ENCODE measurements at places on chromosomes 2 and 18.
A peak's percentile ranks its signal among the peaks of the same experiment; 100 is the strongest.

GRCh38 chr2:45905632-45905958 lies 254.1 kb downstream of the PRKCE start:
- no peak for DNase-seq

DNA sequence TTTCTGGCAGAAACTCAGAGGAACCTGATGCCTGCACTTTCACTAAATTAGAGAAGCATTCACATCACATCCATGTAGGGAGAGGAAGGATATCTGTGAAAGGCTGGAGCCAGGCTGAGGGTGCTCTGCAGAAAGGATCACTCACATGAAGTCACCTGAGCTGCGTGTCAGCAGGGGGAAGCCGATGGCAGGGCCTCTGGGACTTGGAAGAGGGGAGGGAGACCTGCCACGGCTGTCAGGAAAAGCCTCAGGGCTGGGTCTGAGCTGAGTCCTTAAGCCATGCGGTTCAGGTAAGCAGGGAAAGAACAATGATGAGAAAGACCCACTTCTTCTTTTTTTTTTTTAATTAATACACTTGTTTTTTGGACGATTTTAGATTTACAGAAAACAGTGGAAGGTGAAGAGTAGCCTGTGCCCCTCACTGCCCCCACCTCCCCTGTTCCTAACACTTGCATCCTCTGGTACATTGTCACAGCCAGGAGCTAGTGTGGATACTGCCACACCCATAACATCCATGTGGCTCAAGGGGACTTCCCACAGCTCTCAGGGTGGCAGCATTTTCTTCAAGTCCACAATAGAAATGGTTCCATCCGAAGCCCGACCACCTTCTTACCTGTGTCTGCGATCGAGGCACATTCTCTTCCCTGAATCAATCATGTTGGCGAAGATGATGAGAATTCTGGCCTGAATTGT lies 156.5 kb upstream of the TPO start:
- DNase-seq = no peak

DNA sequence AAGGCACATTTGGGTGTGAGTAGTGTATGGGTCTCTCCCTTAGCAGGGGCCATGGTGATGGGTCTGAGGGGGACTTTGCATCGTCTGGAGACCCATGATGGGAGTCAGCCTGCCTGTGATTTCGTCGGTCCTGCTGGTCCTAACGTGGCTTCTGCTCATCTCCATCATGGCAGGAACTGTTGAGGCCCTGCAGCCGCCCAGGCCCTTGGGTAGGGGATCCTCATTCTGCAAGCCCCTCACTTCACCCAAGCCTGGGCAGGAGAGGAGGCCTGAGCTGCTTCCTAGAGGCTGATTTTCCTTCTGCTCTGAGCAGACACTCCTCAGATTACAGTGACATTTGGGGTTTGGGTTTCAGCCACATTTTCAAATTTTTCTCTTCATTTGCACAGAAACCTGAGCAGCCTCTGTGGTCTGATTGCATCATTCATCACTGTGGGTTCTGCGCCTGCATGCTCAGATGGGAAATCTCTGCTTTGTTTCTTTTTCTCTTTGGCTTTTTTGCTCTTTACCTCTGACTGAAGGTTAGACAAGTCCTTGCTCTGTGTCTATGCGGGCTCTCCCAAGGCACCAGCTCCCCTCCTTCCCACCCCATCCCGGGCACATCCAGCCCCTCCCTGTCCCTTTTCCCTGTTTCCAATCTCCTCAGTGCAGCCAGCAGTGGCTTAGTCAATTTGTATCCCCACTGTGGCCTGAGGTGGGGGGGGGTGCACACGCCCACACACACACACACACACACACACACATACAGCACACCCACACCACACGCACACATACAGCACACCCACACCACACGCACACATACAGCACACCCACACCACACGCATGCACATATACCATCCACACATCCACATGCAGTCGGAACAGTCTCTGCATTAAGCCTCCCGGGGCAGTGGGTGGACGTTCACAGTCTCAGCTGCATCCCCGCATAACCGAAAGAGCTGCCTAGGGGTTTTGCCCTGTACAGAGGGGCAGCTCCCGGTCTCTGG lies 305.4 kb upstream of the HS6ST1 start:
- DNase-seq = peak; percentile 84

DNA sequence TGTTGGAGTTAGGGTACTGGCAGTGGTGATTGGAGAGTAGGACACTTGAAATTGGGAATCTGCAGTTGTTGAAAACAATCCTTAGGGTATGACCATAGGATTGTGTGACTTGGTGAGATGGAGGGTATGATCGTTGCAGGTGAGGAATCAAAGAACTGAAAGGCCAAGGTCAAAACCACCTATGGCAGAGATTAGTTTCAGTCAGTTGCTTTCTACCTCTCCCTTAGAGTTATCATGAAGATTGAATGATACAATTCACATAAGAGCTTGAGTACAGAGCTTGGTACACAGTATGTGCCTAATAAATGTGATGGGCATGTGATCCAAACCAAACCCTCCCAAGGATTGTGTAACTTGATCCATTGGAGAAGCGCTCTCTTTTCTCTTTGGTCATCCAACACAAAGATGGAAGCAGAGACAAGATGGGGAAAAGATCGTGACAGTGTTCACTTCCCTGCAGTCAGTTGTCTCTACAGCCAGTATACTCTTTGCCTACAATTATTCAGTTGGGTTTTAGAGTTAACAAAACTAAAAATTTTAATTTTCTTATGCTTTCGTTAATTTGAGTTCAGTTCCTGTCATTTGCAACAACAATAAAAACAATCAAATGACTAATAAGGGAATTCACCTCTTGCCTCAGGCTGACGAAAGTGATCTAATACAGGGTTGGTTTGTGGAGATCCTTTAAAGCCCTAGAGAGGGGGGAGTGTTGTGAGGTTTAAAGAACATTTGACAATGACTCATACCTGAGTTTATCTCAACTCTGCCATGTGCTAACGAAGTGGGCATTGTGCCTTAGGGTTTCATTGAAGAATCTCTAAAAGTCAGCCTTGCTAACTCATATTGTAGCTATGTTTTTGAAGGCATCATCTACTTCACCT lies 14.8 kb upstream of the SMAD2 start:
- no peak for DNase-seq

- DNase-seq = no peak
Observed at GRCh38 chr2:119860924-119861323, 101.2 kb downstream of the PTPN4 start.

DNA sequence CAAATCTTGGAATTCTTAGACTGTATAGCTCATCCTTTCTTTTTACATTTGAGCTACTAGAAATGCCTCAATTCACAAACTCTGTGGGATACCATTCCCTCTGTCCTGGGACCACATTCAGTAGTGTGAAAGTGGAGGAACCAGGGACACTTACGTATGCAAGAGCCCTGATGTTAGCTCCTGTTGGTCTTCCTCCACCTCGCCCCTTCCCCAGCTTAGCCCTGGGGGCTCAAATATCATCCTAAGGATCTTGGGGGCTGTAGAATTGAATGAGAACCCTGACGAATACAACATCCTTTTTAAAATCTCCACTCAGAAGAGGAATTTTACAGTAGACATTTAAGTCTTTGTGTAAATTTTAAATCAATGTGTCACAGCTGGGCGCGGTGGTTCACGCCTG lies 65.2 kb upstream of the RAPH1 start:
- no peak for DNase-seq

GRCh38 chr18:22607284-22607635 lies 189.5 kb upstream of the CTAGE1 start:
- no peak for DNase-seq

DNA sequence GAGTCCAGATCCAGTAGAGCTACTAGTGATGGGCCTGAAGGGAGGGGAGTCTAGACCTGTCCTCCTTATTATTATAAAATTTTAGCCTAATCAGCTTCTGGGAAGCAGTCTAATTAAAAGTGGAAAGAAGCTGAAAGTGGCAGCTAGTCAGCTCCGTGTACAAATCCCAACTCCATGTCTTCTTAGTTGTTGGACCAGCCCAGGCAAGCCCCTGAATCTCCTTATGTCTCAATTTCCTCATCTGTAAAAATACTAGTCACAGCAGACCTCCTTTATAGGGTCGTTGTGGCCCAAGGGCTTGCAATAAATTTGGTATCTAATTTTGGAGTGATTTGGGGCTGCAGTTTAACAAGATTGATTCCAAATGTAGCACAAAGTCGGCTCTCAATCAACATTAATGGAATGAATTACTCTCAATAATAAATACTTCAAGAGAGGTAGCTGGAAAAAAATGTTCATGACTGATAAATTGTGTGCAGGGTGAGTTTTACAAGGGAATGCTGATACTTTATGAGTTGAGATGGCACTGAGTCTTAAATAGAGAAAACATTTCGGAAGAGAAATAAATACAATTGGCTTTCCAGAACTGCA lies 118.3 kb upstream of the NDUFV2 start:
- DNase-seq = no peak

- no peak for DNase-seq
Observed at GRCh38 chr18:31557446-31557845, 34.2 kb upstream of the TTR start.

GRCh38 chr2:176744146-176744545 lies 468.4 kb upstream of the HNRNPA3 start:
- no peak for DNase-seq

DNA sequence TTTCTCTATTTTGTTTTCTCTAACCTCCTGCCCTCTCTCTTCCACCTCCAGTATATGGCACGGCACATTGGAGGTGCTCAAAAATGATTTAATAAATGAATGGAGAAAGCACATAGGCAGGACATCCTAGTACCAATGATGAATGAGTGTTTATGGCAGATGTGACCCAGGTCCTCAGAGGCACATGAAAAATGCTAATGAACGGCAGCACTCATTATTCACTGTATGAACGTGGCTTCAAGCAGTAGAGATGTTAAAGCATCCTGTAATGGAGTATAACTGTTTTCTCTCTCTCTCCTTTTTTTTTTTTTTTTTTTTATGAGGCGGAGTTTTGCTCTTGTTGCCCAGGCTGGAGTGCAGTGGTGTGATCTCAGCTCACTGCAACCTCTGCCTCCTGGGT lies 72.4 kb downstream of the MBP start:
- no peak for DNase-seq

GRCh38 chr2:224517963-224518362 lies 67.2 kb downstream of the CUL3 start:
- DNase-seq = no peak

DNA sequence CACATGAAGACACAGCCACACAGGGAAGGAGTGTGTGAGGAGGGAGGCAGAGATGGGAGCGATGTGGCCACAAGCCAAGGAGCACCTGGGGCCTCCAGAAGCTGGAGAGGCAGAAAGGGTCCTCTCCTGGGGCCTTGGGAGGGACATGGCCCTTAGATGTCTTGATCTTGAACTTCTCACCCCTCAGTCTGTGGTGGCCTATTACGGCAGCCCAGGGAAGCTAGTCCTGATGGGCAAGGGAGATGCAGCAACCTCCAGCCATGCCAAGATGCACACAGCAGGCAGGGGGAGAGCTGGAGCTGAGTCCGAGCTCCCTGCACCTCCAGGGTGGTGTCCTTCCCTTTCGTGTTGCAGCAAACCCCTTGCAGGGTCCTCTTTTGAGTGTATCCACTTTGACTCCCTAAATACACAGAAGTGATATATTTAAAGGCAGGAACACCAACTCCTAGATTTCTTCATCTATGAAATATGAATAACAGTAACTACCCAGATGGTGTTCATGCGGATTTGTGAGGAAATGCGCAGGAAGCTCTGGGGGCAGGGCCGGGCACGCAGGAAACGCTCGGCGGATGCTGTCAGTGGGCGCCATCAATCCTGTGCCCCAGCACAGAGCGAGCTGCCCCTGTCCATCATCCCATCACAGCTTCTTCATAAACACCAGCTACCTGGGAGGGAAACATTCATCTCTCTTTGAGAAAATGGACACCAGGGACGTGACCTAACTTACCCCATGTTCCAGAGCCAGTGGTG lies 230.4 kb upstream of the MYT1L start:
- DNase-seq = no peak

- DNase-seq = no peak
Observed at GRCh38 chr2:3960106-3960505, 256.7 kb downstream of the DCDC2C start.

DNA sequence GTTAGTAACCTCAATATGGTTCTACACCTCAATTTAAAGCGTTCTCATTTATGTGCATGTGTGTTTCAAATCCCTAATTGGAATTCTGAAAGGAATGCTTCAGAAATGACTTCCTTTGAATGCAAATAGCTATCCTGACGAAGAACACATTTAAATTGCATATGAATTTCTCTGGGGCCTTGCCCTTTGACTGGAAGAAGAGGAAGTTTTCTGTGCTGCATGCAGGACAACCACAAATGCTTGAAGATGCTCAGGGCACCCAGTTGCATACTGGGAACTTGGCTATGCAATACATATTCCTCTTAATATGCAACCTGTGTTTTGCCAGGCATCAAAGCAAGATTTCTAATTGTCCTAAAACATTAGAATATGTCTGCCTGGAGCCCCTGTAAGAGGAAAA lies 55.3 kb downstream of the TMEM178A start:
- no peak for DNase-seq

- no peak for DNase-seq
Observed at GRCh38 chr2:43276266-43276941, 50.0 kb upstream of the ZFP36L2 start.

GRCh38 chr2:24521975-24522639 lies 31.1 kb downstream of the NCOA1 start:
- DNase-seq = no peak

DNA sequence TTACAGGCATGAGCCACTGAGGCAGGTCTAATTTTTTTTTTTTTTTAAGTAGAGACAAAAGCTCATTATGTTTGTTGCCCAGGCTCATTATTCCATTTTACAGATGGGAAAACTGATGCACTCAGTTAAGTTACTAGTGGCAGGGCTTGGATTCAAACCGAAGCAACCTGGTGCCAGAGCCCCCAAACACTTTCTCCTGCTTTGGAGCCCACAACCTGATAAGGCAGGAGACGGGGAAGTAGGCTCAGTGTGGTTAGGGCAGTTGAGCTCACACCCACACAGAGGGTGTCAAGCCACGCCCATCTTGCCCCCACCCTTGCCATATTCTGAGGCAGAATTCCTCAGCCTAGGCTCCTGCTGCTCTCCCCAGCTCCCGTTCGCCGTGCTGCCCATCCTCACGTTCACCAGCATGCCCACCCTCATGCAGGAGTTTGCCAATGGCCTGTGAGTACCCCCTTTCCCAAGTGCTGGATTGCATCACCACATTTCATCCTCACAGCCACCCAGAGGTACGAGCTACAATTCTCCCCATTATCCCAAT lies 5.8 kb upstream of the CTDSP1 start:
- DNase-seq = no peak

- no peak for DNase-seq
Observed at GRCh38 chr2:127003070-127003800, 103.7 kb downstream of the BIN1 start.

- DNase-seq = no peak
Observed at GRCh38 chr18:60502591-60502990, 130.0 kb upstream of the MC4R start.

GRCh38 chr2:137547842-137548241 lies 416.4 kb upstream of the HNMT start:
- DNase-seq = no peak

DNA sequence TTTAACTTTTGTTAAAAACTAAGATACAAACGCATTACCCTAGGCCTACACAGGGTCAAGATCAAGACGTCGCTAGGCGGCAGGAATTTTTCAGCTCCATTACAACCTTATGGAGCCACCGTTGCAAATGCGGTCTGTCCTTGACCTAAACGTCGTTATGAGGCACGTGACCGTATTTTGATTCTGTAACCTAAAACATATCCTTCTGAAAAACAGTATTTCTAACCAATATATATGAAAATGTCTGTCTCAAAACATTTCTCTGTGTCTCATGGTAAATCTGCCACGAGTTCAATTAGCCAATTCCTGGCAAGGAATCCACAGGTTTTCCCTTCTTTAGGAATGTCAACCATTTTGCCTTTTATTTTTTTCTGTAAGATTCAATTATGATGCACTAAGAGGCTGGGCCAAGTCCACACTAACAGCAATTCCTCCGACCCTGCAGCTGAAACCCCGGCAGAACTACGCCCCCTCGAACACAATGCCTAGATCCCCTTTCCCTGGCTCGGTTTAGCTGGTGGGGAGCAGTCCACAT lies 1.7 kb downstream of the RTN4 start:
- no peak for DNase-seq
